ENCODE measurements at places on chromosomes 3 and 15.

GRCh38 chr3:182913889-182914288, 66.4 kb downstream of the DCUN1D1 start:
- DNase-seq = no peak

DNA sequence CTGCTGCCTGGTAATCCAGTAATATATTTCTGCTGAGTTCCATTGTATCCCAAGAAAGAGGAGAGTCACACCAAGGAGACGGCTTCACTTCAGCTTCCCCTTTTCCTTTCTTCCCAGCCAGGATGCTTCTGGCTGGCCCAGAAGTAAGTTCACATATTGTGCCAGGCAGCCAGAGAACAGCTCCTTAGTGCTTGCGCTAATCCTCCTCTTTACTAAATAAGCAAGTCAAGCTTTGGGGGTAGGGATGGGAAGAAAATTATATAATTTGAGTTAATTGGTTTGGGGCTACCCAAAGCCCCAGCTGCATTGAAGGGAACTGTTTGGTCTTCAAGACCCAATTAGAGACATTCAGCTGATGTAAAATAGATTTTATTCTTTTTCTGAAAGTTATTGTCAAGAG, 218.8 kb upstream of the HES1 start:
- no peak for DNase-seq

DNA sequence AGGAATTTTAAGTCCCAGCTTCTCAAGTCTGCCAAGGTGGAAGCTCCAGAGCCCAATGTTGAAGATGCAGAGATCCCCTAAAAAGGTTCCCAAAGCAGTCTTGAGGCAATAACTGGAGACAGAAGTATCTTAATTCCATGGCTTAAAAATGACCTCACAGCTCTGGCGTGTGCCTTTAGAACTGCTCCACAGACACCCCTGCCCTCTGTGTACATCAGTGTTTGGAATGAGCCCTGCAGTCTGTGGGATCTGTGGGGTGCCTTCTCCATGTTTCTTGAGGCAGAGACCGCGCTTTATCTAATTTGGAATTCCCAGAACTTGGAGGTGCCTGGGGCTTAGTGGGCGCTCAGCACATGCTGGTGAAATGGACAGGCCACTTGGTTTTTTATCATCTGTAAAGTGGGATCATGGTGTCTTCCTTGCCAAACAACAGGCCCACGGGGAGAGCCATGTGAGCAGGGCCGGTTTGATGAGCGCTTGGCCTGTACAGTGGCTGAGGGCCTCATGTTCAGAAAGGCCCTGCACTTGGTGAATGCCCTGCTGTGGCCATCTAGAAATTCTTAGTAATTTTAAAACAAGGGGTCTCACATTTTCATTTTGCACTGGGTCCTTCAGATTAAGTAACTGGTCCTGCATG, 7.1 kb downstream of the ITGA11 start:
- DNase-seq = no peak

GRCh38 chr3:63386568-63386967, 108.5 kb downstream of the SYNPR start:
- DNase-seq = no peak

GRCh38 chr15:25185156-25185710, 230.4 kb downstream of the SNRPN start:
- DNase-seq = no peak

DNA sequence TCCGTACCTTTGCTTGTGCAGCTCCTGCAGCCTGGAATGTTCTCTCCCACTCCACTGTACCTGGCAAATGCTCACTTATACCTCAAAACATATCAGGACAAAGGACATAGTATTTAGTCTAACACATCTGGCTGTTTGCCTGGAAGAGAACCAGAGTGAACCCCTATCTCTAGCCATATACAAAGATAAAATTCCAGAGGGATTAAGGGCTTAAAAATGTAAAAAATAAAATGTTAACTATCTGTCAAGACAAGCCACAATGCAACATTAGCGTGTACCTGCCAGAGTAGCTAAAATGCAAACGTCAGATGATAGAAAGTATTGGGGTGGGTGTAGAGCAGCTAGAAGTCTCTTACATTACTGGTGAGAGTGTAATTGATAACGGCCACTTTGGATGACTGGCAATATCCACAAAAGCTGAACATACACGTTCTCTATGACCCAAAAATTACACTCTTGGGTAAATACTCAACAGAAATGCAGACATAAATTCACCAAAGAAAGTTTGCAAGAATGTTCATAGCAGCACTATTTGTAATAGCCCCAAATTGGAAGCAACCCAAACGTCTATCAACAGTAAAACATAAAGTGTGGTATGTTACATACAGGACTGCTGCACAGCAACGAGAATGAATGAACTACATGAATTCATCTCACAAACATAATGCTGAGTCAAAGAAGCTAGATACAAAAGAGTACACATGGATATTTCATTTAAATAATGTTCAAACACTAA, 18.2 kb upstream of the ADPGK start:
- DNase-seq = no peak

DNA sequence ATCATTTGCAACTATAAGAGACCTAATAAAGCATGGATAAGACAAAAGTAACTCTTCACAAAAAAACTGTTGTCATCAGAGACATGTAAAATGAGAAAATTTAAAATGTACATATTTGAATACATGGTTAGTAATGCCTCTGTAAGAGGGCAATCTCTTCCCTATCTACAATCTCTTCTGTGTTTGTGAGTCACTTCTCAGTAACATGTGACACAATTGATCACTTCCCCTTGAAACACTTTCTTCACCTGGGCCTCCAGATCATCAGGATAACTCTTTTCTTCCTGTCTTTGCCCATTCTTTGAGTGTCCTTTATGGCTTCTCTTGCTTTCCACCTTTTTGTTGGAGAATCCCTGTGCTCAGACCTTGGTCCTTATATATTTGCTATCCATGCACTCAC, 50.4 kb downstream of the TFDP2 start:
- DNase-seq = no peak

DNA sequence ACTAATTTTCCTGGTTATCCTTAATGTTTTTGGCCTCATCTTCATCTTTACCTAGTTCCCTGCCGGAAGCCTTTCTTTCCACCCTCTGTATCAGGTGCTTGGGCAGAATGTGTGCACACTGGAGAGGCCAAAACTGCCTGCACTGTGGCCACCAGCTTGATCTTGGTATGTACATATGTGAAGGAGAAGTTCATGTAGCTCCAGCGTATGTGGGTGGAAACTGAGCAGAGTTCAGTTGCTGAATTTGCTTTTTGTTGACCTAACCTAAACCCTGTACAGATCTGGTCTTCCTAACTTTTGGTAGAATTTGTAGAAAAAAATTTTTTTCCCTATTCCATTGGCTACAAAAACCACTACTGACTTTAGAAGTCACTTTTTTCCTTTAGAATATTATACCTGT, 65.9 kb upstream of the IGSF10 start:
- no peak for DNase-seq

- DNase-seq = no peak
Measured at GRCh38 chr15:68445351-68445750, 13.4 kb upstream of the ITGA11 start.

DNA sequence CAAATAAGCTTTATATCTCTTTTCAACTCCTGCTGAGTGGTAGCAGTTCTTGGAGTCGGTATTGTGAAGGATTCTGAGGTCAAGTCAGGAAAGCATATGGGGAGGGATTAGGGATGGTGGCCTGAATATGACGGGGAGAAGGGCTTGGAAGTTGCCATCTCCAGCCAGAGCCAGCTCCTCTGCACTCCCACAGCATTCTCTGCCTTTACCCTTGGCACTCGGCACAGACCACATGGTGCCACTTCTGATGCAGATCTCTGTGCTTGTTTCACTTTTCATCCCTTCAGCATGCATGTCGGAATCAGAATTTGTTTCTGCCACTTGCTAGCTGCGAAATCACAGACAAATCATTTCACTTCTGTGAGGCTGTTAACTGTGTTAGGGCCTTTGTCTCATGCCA, 52.5 kb downstream of the RAB11A start:
- DNase-seq = no peak

DNA sequence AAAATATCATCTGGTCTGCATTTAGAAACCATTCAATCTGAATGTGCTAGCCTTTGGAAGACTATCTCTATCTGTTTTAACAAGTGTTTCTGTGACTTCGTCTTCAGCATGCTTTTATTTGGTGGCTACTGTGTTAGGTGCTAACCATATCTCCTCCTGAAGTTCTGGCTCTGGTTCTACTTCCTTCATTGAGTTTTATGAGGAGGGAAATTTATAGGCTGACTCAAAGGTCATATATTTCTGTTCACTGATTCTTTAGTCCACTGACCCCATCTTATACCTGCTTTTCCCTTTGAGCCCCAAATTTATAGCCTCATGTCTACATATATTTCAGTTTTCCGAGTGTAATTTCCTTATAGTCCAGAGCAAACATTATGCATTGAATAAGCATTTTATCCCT, 295.0 kb upstream of the RASGRP1 start:
- no peak for DNase-seq

DNA sequence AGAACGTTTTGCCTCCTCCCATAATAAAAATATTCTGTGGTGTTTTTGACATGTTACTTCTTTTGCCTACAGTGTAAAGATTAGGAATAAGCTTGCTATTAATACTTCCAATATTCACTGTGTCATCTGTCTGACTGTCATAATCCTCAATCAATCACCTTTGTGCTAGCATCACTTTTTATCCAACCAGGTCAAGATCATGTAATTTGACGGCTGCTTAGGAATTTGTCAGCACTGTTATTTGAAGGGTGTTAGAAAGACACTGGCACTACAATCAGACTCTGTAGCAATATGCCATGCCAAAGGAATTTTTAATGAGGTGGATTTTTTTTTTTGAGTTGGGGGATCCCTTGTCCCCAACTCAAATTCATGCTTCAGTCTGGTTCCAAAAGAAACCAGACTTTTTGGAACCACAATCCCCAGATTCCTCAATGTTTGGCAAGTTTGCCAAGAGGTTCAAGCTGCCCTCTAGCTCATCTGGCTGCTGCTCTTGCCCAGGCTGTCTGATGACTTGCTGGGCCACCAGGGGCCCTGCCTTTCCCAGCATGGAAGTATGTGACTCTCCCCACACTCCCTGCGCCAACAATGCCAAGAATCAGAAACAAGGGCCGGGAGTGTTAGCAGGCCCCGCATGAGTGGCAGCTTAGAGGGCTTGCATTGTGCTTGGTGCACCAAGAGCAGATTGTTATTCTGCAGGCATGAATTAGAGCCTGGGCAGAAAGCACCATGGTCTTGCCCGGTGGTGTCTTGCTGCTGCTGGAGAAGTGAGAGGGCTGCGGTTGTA, 58.6 kb upstream of the TSC22D2 start:
- no peak for DNase-seq

DNA sequence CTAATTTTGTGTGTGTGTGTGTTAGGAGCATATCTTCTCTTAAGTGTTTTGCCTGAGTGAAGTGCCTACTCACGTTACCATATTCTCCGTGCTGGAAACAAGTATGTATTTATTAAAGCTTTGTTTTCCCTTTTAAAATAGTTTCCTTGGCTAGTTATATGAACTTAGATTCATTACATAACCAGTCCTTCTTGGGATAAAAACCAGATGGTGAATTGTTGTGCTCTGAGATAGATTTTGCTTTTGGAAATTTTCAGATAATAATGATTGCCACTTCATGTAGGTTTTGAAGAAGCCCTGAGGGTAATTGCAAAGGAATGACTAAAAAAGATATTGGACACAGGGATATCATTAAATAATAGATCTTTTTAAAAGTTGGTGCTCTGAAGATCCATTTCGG, 390.2 kb upstream of the SGO1 start:
- no peak for DNase-seq

DNA sequence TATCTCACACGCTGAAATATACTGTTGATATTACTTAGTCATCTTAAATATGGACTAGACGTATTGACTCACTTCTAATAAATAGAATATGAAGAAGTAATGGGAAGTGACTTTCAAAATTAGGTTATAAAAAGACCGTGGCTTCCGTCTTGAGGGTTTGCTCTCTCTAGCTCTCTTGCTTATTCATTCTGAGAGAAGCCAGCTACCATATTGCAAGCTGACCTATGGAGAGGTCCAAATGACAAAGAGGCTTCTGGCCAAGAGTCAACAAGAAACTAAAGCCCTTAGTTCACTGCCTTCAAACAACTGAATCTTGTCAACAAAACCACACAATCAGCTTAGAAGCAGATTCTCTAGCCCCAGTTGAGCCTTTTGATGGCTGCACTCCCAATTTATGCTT, 46.1 kb downstream of the SLC9C1 start:
- no peak for DNase-seq

GRCh38 chr3:101876142-101876541, 26.8 kb downstream of the NFKBIZ start:
- no peak for DNase-seq

DNA sequence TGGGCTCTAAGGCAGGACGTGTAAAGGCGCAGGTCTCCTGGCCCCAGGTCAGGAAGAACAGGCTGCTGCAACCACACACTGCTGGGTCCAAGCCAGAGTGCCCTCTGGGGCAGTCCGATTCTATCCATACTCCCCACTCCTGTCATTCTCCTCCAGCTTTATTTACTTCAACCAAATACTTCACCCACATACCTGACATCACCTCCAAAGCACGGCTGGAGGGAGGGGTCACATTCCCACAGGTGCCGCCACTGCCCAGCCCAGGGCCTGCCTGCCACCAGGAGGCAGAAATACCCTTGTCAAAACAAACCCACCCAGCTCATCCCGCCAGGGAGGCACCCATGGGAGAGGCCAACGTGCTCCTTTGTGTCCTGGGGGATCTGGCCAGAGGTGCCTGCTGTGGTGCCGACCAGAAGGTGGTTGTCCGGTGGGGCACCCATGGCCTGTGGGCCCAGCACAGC, 100.4 kb downstream of the DAPK2 start:
- DNase-seq = no peak

- no peak for DNase-seq
Measured at GRCh38 chr3:134852893-134853351, 57.9 kb downstream of the EPHB1 start.

GRCh38 chr3:29466442-29466841, 185.6 kb downstream of the RBMS3 start:
- DNase-seq = no peak

GRCh38 chr3:188053710-188054380, 100.1 kb upstream of the LPP start:
- DNase-seq = no peak

- DNase-seq = no peak
Measured at GRCh38 chr3:19931180-19931692, 2.8 kb downstream of the EFHB start.

- DNase-seq = no peak
Measured at GRCh38 chr3:12178091-12178820, 19.5 kb upstream of the TIMP4 start.

- DNase-seq = no peak
Measured at GRCh38 chr3:128395500-128396162, 71.1 kb downstream of the DNAJB8 start.

All from D721Med (cell line).